ENCODE measurements at places on chromosomes 4 and X.

GRCh38 chr4:97330917-97331316 is 812.4 kb downstream of the STPG2 start:
- DNase-seq, result no peak

DNA sequence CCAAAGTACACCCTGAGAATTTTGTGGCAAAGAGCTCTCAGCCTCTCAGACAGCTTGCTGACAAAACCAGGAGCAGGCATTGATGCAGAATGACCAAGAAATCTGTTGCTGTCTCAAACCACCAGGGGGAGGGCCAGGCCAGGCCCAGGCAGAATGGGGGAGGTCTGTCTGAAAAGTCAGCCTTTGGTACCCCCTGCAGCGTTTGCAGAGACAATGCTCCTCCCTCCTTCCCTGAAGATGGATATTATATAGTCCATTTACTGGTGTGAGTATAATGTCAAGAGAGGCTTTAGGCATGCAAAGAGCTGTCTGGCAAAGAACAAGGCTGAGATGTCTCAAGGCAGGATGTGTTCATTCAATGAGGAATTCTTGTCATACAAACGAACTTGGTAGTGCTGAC is 52.9 kb upstream of the TRPC5OS start:
- DNase-seq, result no peak

GRCh38 chrX:21490341-21490740 is 116.1 kb downstream of the CNKSR2 start:
- DNase-seq, result no peak

- DNase-seq, result peak; percentile 37
These were observed 25.8 kb downstream of the RTL9 start for GRCh38 chrX:110384490-110384889.

DNA sequence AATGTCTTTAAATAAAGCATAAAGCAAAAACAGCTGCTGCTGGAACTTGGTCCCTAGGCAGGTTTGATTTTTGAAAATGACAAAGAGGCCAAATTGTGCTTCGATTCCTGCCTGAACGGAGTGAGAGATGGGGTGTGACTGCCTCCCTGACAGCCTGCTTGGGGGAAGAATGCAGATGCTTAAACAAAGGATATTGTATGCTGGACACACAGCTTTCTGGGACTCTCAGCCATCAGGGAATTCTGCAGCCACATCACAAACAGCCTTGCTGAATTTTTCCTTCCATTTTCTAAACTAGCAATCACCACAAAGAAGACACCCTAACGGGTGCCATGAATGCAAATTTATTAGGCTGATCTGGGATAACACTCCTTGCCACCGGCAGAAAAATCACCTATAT is 83.9 kb upstream of the CPEB2 start:
- DNase-seq, result no peak
